ENCODE measurements at places on chromosomes 5 and 9.

- no peak overlapping the region for H3K4me3 ChIP-seq
- H3K27ac ChIP-seq = no peak overlapping the region
- no peaks in the 10 kb centered on the region for H3K27me3 ChIP-seq
- no peaks in the 10 kb centered on the region for H3K36me3 ChIP-seq
These were observed 281.1 kb upstream of the KLF4 start for GRCh38 chr9:107770716-107771115.

DNA sequence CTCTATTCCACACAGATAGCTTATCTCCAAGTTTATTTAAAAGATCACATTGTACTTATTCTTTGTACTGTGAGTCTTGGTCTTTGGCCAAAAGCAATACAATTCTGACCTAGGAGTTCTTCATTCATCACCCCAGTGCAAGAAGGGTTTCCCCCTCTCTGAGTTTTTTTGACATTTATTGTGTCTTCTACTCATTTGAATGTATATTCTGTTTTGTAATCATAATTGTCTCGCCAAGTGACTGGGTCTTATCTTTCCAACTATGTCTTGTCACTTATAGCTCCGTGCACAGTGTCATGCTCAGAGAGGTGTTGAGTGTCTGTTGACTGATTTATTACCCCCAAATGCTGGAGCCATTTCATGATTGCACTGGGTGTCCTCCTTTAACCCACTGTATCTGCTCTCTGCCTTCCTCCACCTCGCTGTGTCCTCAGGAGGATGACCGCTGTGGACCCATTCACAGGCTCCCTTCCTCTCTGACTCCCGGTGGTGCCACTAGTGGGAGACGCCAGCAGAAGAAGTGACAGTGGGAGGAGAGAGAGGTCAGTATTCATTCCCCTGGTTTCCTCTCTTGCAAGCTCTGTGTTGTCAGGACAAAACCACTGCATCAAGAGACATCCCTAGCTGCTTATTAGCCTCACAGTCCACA lies 11.2 kb upstream of the TRIO start:
- no peak overlapping the region for H3K4me3 ChIP-seq
- H3K4me1 ChIP-seq = no peaks in the 10 kb centered on the region
- no peaks in the 10 kb centered on the region for H3K27me3 ChIP-seq
- no peaks in the 10 kb centered on the region for H3K36me3 ChIP-seq

- DNase-seq = no peak
- no peak overlapping the region for H3K27ac ChIP-seq
- H3K4me1 ChIP-seq = no peaks in the 10 kb centered on the region
These were observed 3.5 kb upstream of the NEK6 start for GRCh38 chr9:124254261-124254682.

- no peak overlapping the region for H3K27ac ChIP-seq
- H3K4me1 ChIP-seq = no peaks in the 10 kb centered on the region
- H3K36me3 ChIP-seq = no peaks in the 10 kb centered on the region
- no peak for DNase-seq
- H3K27me3 ChIP-seq = no peaks in the 10 kb centered on the region
These were observed 340.9 kb upstream of the KLF4 start for GRCh38 chr9:107830479-107830878.

DNA sequence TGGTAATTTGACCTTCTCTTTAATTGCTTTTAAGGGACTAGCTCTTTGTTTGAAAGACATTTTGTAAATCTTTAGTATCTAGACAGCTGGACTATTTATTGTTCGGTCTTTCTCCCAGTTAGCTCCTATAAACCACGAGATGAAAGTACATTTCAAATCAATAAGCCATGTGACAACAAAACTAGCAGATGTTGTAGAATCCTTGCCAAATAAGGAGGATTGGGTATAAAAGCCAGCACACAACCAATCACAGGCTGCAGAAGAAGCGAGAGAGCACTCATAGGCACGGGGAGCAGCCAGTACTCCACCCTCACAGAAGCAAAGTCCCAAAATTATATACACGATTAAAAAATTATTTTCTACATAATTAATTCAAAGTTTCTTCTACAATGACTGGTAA lies 8.1 kb upstream of the OMD start:
- no peak for DNase-seq
- no peak overlapping the region for H3K27ac ChIP-seq
- no peaks in the 10 kb centered on the region for H3K4me1 ChIP-seq
- H3K4me3 ChIP-seq = no peak overlapping the region
- H3K27me3 ChIP-seq = no peaks in the 10 kb centered on the region

GRCh38 chr9:91515074-91515687 lies 91.5 kb upstream of the NFIL3 start:
- H3K27ac ChIP-seq = no peak overlapping the region
- H3K4me3 ChIP-seq = no peak overlapping the region
- DNase-seq = no peak
- no peaks in the 10 kb centered on the region for H3K27me3 ChIP-seq
- H3K36me3 ChIP-seq = no peaks in the 10 kb centered on the region

- H3K4me3 ChIP-seq = no peak overlapping the region
- H3K27ac ChIP-seq = no peak overlapping the region
- DNase-seq = no peak
These were observed 14.9 kb downstream of the SPAAR start for GRCh38 chr9:35923927-35924763.

- no peak overlapping the region for H3K4me3 ChIP-seq
- no peak overlapping the region for H3K27ac ChIP-seq
- H3K4me1 ChIP-seq = no peaks in the 10 kb centered on the region
- peaks cover 2% of the 10 kb centered on the region for H3K27me3 ChIP-seq
- no peak for DNase-seq
- no peaks in the 10 kb centered on the region for H3K36me3 ChIP-seq
These were observed 111.0 kb upstream of the IL7R start for GRCh38 chr5:35745660-35746059.

DNA sequence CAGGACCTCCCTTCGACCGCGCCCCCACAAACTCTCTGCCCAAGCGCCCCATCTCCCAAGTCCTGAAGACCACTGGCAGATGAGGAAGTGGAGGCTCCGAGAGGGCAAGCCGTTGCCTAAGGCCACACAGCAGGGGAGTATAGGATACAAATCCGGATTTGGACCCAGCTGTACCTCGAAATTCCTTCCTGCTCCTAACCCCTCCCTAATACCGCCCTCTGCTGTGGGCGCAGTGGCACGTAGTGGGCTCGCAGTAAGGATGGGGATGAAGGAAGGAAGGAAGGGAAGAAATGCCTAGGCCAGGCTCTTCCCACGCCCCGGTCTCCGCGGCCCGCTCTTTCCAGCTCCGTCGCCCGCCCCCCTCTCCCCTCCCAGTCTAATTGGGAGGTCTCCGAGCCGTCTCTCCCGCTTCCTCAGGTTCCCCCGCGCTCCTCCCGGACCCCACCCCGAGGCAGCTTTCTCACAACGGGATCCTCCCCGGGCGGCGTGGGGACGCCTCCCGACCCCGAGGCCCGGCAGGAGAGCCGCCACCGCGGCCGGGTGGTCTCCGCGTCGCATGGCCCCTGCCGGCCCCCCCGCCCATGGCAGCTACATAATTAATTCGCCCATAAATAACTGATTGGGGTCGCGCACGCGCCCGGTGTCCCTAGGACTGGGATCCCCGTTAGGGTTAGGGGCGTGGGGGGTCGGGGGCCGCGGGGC lies 138.9 kb downstream of the C9orf50 start:
- no peaks in the 10 kb centered on the region for H3K36me3 ChIP-seq
- peak overlapping the region; percentile 14 for H3K4me3 ChIP-seq
- 0 out of 2 replicates have a peak, but pooled peaks cover 2% of the 10 kb centered on the region for H3K4me1 ChIP-seq
- H3K27me3 ChIP-seq = peaks cover 15% of the 10 kb centered on the region

DNA sequence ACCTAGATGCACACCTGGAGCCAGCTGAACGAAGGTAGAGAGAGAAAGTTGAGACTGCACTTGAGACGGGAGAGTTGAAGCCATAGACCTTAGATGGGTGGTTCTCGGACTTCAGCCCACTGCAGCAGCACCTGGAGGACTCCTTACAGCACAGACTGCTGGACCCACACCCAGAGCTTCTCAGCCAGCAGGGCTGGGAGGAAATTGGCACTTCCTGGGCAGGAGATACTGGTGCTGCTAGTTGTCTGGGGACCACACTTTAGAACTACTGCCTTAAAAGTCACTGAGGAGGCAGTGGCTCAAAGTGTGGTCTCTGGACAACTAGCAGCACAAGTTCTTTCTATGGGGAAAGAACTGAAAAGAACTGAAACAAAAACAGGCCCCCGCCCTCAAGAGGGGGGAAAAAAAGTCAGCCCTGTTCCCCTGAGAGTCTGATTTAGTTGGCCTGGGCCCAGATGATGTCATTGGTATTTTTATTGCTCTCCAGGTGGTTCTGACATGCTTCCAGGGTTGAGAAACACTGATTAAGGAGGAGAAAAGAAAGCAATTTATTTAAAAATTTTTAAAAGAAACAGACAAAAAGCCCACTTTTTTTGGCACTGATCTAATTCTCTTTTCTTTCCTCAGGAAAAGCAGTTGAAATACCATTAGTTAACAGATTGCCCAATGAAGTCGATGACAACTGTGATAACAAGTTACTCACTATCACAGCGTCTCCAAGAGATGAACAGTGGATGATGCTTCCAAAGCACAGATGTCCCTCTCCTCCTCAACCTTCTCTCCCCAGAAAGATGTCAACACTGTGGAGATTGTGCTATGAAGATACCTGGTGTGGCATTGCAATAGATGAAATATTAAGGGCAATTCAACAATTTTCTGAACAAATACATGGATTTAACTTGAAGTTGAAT lies 73.6 kb upstream of the ADAMTS16 start:
- H3K4me3 ChIP-seq = no peak overlapping the region
- DNase-seq = no peak
- H3K4me1 ChIP-seq = peaks cover 6% of the 10 kb centered on the region
- no peaks in the 10 kb centered on the region for H3K36me3 ChIP-seq

- DNase-seq = no peak
- no peaks in the 10 kb centered on the region for H3K4me1 ChIP-seq
These were observed 57.8 kb downstream of the ERGIC1 start for GRCh38 chr5:172891716-172892421.

DNA sequence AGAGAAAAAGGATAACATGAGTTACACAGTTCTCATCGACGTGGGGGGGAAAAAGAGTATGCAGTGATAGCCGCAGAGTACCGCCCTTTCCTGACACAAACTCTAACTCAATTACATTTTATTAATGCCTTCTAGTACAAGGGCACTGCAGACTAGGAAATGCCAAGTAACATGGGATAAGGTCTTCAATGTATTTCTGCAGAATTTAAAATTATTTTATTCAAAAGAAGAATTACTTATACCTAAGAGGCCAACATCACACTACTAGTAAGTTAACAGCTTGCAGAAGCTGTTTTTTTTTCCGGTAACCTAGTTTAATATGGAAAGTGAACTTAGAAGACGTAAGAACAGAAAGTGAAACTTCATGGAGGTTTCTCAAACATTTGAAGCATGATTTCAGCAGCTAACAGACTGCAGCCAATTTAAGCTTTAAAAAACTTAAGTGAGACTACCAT lies 3.9 kb downstream of the SETX start:
- no peaks in the 10 kb centered on the region for H3K27me3 ChIP-seq
- H3K36me3 ChIP-seq = peaks cover 16% of the 10 kb centered on the region
- no peaks in the 10 kb centered on the region for H3K4me1 ChIP-seq

All from iPS DF 6.9 (cell line).